ENCODE measurements at places on chromosomes 4 and X.

- no peaks in the 10 kb centered on the region for H3K4me1 ChIP-seq
- H3K4me3 ChIP-seq: no peak overlapping the region
- H3K27ac ChIP-seq: no peak overlapping the region
- DNase-seq: no peak
Measured at GRCh38 chr4:177975315-177975987, 533.2 kb upstream of the AGA start.

- peaks cover 10% of the 10 kb centered on the region for H3K4me1 ChIP-seq
Measured at GRCh38 chr4:8205749-8206611, 6.9 kb downstream of the SH3TC1 start.

- no peaks in the 10 kb centered on the region for H3K27me3 ChIP-seq
- DNase-seq: no peak
- H3K4me1 ChIP-seq: peaks cover 2% of the 10 kb centered on the region
- no peak overlapping the region for H3K4me3 ChIP-seq
- peaks cover 17% of the 10 kb centered on the region for H3K36me3 ChIP-seq
- no peak overlapping the region for H3K27ac ChIP-seq
Measured at GRCh38 chr4:102663073-102663472, 97.7 kb downstream of the MANBA start.

GRCh38 chr4:3220476-3221183, 28.3 kb upstream of the MSANTD1 start:
- peak; percentile 48 for DNase-seq
- peak overlapping the region; percentile 56 for H3K27ac ChIP-seq
- H3K4me1 ChIP-seq: peaks cover 25% of the 10 kb centered on the region
- no peak overlapping the region for H3K4me3 ChIP-seq

GRCh38 chr4:81221303-81222081, 6.5 kb upstream of the PRKG2 start:
- DNase-seq: no peak
- H3K36me3 ChIP-seq: no peaks in the 10 kb centered on the region
- no peak overlapping the region for H3K4me3 ChIP-seq
- H3K27me3 ChIP-seq: peaks cover 20% of the 10 kb centered on the region

- peaks cover 33% of the 10 kb centered on the region for H3K4me1 ChIP-seq
- H3K27me3 ChIP-seq: peaks cover 17% of the 10 kb centered on the region
- H3K27ac ChIP-seq: peak overlapping the region; percentile 73
- H3K4me3 ChIP-seq: peak overlapping the region; percentile 80
Measured at GRCh38 chr4:184825141-184825895, 450 bp downstream of the ACSL1 start.

DNA sequence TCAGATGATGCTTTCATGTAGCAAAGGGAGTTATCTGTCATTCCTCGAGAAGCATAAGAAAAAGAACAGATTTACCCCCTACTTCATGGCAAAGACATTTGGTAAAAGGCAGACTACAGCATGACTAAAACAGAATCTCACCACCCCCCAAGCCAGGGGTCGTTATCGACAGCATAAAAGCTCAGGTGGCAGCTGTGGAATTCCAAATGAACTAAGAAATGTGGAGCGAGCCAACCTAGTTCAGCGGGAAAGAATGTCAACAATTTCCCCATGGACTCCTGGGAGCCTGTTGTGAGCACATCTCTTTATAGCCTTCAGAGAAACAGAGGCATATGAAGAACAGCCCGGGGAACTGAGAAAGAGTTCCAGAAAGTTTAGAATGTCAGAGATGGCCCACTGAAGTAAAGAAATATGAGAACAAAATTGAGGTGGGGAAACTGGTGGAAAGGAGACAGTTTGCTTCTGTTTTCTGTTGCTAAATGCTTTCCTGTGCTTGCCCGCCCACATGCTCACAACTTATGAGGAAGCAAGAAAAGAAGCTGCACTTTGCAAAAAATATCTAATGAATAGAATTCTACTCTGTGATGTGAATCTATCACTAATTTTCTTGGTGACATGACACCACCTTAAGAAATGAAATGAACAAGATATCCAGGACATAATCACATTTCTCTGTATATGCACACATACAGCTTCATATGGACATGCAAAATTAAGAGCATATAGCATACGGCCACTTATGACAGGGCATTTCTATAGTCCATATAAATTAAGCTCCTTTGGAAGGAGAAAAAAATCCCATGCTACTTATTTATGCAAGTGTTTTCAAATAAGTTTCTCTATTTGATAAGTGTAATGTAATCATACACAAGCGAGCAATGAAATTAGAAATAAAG, 135.3 kb upstream of the MID1 start:
- no peaks in the 10 kb centered on the region for H3K4me1 ChIP-seq
- no peaks in the 10 kb centered on the region for H3K27me3 ChIP-seq
- no peak overlapping the region for H3K27ac ChIP-seq
- no peak overlapping the region for H3K4me3 ChIP-seq
- no peak for DNase-seq
